ENCODE measurements at places on chromosomes 6 and 20.
A peak's percentile ranks its signal among the peaks of the same experiment; 100 is the strongest.

- no peak for DNase-seq
These were observed 34.5 kb downstream of the LATS1 start for GRCh38 chr6:149683256-149683859.

GRCh38 chr6:80502871-80503270 is 396.4 kb downstream of the BCKDHB start:
- DNase-seq, result no peak

DNA sequence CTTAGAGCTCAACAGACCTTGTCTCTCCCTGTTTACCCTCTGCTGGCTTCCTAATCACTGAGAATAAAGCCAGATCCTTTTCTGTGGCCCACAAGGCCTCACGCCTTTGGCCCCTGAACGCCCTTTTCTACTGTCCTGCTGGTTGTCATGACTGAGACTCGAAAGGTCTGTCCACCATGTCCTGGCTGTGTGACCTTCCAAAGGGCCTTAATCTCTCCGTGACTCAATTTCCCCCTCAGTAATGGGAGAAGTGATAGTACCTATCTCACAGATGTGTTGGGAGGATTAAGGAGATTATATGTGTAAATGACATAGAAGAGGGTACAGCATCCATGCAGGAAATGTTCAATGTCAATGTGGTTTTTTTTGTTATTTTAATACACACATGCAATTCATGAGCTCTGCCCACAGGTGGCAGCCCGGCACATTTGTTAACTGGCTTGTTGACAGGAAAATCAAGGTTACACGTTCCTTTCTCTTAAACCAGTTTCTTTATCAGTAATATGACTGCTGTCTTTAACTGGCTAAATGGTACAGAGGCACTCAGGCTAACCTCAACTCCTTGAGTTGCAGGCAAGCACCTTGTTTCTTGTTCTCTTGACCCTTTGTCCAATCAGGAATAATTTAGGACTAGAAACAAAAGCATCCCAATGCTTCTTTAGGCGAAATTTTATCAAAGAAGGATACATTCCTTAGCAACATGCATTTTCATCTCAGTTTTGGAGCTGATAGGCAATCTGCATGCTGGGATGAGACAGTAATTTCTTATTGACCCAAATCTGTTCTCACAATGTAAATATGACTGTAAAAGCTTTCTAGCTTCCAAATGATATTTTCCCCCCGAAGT is 16.6 kb downstream of the SLC22A1 start:
- DNase-seq, result peak; percentile 34

DNA sequence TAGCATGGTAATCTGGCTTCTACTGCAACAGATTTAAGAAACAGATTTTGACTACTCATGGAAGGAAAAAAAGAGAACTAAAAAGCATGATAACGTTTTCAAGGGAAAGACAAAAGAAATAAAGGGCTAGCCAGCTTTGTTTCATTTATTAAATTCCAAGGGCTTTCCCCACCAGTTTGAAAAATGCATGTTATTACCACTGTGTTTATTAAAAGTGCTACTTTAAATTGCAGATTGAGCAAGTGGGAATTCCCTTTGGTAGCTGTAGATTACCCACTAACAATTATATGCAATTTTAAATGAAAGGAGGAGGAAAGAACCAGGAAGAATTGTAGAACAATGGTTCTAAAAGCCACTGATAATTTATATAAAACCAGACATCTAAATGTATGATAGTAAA is 40.6 kb upstream of the NHSL1 start:
- no peak for DNase-seq

GRCh38 chr20:19021406-19022117 is 190.9 kb upstream of the SLC24A3 start:
- DNase-seq, result no peak

- no peak for DNase-seq
These were observed 2.9 kb downstream of the UBR2 start for GRCh38 chr6:42566614-42567208.

GRCh38 chr6:12238219-12238618 is 51.9 kb upstream of the EDN1 start:
- DNase-seq, result no peak

- no peak for DNase-seq
These were observed 33.0 kb upstream of the LRRN4 start for GRCh38 chr20:6086868-6087267.

- DNase-seq, result no peak
These were observed 216.6 kb upstream of the UFL1 start for GRCh38 chr6:96304997-96305396.

DNA sequence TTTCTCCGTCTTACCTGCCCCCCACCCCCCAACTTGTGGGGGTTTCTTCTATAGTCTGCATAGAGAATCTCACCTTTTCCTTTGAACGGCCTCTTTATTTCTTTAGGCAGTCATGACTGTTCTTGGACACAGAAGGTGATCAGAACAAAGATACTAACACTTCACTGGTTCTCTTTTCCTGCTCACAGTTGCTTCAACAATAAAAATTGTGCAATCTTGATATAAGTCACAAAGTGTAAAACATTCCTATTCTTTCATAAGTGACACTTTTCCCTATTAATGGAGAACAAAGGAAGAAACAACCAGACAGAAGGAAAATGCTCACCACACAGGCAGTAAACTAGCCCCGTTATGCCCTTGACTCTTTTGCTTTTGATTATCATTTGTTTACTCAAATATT is 238.4 kb upstream of the QKI start:
- DNase-seq, result no peak

GRCh38 chr20:20712004-20712473 is 405 bp downstream of the RALGAPA2 start:
- no peak for DNase-seq

- DNase-seq, result no peak
These were observed 43.9 kb downstream of the SPATA2 start for GRCh38 chr20:49871391-49871948.

- no peak for DNase-seq
These were observed 34.6 kb downstream of the STK35 start for GRCh38 chr20:2136275-2136674.

GRCh38 chr20:5122873-5123260 is 3.1 kb upstream of the PCNA start:
- no peak for DNase-seq

DNA sequence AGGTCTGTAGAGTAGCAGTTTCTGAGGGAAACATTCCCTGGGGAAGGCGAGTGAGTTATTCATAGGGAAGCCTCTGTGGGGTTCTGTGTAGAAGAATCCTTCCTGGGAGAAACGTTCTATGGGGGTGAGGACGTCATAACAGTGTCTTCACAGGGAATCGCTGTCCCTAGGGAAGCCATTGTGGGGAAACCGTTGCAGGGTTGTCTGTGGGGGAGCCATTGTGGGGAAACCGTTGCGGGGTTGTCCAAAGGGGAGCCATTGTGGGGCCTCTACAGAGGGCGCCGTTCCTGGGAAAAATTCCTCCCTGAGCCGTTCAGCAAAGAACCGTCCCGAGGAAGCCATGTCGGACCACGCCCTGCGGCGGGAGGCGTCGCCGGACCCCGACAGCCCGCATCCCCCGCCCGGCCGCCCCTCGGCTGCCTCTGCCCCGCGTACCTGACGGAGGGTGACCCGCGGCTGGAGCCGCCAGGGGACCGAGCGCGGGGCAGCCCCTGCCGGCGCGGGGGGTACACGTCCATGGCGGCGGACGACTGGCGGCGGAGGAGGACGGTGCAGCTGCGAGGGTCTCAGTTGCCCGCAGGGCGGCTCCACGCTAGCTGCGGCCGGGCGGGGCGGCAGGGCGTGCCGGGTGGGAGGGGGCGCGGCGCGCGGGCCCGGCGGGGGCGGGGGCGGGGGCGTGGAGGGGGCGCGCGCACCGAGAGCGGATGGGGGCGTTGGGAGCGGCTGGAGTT is at the start of gene DNAAF9:
Gene DNAAF9 (minus strand): TSS at position 630 of the 731 bp plus-strand sequence. CDS start 112 bp downstream, at position 518.
- DNase-seq, result peak; percentile 69

GRCh38 chr20:57560554-57561355 is at the start of gene PCK1:
PCK1 (plus strand) TSS chr20:57561110; CDS start chr20:57561412, 302 bp downstream.
- no peak for DNase-seq

- DNase-seq, result no peak
These were observed 511.8 kb upstream of the JARID2 start for GRCh38 chr6:14734052-14734415.

- DNase-seq, result no peak
These were observed 50.4 kb downstream of the SULF2 start for GRCh38 chr20:47734870-47735269.

- no peak for DNase-seq
These were observed 262.3 kb upstream of the SOX4 start for GRCh38 chr6:21331235-21331634.

GRCh38 chr6:122845916-122846612 is 57.0 kb downstream of the SMPDL3A start:
- DNase-seq, result no peak

GRCh38 chr20:11063444-11063843 is 389.6 kb upstream of the JAG1 start:
- DNase-seq, result no peak

DNA sequence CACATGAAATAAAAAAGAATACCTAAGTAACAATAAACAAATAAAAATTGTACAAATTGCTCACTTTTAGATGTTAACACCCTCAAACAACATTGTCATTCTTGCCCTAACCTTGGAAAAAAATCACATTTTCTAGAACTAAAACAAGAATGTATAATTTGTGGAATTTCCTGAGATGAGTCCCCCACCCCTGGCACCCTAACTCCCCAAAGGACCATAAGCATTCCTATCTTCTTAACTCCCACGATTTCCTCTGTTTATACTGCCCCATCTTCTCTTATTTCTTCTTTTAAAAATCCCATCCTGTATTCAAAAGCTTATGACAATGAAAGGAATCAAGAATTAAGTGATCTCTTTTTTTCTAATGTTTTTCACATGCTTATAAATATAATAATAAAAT is 70.9 kb downstream of the IBTK start:
- DNase-seq, result no peak

- DNase-seq, result no peak
These were observed 28.6 kb upstream of the ENPP5 start for GRCh38 chr6:46199387-46199786.

GRCh38 chr6:13163161-13163944 is 165.0 kb downstream of the TBC1D7 start:
- DNase-seq, result peak; percentile 30

GRCh38 chr6:22332711-22333110 is 35.9 kb upstream of the PRL start:
- no peak for DNase-seq

GRCh38 chr20:24206995-24207394 is 218.4 kb upstream of the GGTLC1 start:
- no peak for DNase-seq

GRCh38 chr6:107736713-107737396 is 87.3 kb downstream of the SCML4 start:
- peak; percentile 59 for DNase-seq

DNA sequence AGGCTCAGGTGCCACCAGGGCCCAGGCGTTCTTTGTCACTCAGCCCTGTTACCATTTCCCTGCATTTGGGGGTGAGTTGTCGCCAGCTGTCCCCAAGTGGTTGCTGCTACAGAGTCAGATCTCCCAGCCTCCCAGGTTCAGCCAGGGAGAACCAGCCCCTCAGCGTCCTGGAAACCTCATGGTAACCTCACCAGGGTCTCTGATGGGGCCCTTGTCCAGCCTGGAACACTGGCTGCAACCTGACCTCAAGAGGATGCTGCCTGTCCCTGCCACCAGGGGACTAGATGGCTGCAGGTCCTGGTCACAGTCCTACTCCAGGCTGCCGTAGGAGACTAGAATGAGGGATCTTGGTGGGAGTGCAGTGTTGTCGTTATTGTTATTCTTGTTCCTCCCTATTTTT is 228.3 kb upstream of the PDE10A start:
- DNase-seq, result no peak

GRCh38 chr20:60477958-60478357 is 519.7 kb downstream of the CDH26 start:
- DNase-seq, result no peak

GRCh38 chr20:46065691-46066090 is 24.1 kb downstream of the NCOA5 start:
- DNase-seq, result no peak

GRCh38 chr6:33786736-33787135 is 2.2 kb downstream of the LEMD2 start:
- DNase-seq, result no peak

DNA sequence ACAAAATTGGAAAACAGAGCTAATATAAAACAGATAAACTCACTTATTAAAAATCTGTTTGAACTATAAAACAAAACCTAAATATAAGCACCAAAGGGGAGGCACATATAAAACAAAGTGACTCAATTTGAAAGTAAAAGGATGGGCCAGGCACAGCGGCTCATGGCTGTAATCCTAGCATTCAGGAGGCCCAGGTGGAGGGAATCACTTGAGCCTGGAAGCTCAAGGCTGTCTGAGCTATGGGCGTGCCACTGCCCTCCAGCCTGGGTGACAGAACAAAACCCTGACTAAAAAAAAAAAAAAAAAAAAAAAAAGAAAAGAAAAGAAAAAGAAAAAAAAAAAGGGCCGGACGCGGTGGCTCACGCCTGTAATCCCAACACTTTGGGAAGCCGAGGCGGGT is 31.1 kb upstream of the SMAP1 start:
- DNase-seq, result no peak

DNA sequence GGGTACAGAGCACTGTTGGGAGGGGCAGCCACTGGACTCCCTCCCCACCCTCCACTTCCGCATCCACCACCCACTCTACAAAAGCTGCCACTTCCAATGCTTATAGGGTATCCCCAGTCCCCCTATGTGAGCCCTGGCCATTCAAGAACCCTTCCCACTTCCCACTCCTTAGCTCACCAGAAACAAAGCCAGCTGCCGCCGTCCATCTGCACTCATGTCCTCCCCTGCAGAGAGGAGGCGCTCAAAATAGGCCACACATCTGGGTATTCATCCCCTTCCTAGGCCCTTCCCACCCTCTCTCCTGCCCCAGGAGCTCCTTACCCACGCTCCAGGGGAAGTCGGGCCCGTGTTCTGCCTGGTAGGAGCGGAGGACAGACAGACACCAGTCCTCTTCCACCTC is 6.5 kb upstream of the LY6G5C start:
- no peak for DNase-seq

GRCh38 chr6:37056439-37057127 is 51.1 kb downstream of the FGD2 start:
- DNase-seq, result no peak

- no peak for DNase-seq
These were observed 270.2 kb upstream of the SLC35B3 start for GRCh38 chr6:8705435-8706020.

DNA sequence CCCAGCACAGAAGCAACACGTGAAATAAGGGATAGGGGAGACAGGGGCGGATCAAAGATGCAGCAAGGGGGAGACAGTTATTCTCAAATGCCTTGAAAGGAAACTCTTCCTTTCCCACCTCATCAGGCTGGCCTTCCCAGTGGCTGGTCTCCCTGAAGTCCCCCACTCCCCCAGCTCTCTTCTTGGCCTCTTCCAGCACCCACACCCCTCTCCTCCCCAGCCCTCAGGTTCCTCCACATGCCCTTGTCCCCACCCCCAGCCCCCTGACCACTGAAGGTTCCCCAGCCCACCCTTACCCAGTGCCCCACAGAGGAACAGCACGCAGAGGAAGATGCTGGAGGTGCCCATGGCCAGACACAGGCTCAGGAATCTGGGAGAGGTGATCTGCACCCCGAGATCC is 1.7 kb upstream of the LY6G6D start:
- no peak for DNase-seq
